ENCODE measurements at places on chromosomes 12 and 14.

DNA sequence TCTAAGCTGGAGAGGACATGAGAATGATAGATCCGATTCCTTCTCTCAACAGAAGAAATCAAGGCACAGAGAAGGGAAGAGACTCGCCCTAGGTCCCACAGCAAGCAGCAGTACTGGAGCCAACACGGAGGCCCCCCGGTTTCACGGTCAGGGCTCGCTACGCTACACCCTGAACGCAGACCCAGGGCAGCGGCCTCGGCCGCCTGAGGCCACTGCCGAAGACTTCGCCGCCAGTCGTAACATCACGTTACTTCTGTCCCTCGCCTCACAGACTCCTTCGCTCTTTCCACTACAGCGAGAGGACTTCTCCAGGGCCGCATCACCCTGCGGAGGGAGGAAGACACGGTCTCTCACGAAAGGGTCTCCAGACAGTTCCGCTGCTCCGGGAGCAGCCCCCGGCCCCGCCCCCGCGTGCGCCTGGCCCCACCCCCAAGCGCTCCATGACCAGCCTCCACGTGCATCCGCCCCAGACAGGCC is 411 bp upstream of the DCAF4 start:
- DNase-seq: no peak

DNA sequence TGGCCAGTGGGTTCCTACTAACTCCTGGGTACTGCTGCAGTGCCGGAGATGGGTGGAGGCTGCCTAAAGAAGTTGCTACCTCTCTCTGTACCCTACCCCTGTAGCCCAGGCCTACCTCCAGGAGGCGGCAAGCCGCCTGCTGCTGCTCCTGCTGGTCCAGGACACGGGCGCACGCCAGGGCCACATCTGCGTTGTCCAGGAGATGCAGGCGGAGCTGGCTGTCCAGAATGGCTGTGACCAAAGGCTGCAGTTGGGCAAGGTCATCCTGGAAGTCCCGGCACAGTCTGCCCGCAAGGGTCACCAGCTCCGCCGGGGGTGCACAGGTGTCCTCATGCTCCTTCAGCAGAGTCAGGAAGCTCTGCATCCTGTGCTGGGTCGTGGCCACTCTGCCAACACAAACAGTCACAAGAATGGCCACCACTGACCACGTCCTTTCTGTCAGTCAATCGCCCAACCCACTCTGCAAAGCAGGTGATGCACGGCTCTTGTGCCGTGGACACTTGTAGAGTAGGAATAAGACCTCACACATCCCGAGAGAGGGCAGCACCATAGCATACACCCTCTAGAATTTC is 1.6 kb downstream of the ANHX start:
- DNase-seq: no peak

DNA sequence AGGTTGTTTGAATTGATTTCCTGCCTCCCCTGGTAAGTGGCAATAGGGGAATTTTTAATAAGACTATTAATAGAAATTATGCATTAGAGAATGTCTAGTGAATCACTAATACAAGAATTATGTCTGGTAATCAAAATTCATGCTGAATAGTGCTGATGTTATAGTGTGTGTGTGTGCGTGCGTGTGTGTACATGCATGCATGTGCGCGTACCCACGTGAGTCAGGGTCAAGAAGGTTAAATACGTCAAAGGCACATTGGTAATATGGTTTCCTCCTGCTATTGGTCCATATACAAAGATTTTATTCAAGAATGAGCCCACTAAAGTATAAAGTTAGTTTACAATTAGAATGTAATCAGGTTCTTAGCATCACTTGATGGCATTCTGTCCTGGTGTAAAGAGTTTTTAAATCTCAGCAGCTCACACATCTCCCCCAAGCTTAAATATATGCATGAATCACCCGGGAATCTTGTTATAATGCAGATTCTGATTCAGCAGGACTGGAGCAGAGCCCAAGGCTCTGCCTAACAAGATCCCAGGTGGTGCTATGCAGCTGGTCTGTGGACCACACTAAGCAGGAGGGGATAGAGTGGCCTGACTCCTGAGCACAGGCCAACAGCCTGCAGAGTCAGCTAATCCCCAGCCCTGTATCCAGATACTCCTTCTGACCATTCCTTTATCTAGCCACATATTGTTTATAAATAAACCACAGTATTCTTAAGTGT is 43.9 kb downstream of the TTC9 start:
- DNase-seq: no peak

DNA sequence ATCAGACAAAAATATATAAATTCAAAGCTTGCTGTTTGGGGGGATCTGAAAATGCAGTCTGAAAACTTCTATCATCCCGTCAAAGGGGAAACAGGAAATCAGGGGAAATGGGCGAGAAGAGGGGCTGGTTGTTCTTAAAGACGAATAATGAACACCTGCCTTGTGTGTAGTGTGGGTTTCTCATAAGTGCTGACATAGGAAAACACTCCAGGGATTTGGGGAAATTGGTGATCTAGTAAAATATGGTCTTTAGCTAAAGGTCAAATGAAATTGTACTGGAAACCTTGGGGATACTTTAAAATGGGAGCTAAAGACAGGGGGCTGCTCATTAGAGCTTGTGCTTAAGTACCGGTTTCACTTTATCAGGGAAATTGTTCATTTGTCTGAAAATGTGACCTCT is 39.6 kb upstream of the PIK3C2G start:
- DNase-seq: no peak

DNA sequence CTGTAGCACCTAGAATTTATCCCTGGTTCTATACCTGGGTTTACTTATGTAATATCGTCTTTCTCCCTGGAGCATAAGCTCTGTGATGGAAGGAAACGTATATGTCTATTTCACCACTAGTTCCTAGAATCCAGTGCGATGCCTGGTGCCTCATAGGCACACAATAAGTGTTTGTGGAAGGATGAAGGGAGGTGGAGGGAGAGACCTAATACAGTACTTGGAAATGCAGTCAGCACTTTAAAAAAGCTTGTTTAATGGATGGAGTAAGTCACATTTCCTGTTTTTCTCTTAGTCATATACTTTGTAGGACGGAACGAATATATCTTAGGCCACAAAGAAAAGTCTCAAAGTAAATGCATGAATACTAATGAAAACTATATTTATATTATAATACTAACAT is 186.5 kb upstream of the HMGA2 start:
- DNase-seq: no peak

GRCh38 chr14:54344445-54344844 is 52.4 kb upstream of the CDKN3 start:
- DNase-seq: no peak

DNA sequence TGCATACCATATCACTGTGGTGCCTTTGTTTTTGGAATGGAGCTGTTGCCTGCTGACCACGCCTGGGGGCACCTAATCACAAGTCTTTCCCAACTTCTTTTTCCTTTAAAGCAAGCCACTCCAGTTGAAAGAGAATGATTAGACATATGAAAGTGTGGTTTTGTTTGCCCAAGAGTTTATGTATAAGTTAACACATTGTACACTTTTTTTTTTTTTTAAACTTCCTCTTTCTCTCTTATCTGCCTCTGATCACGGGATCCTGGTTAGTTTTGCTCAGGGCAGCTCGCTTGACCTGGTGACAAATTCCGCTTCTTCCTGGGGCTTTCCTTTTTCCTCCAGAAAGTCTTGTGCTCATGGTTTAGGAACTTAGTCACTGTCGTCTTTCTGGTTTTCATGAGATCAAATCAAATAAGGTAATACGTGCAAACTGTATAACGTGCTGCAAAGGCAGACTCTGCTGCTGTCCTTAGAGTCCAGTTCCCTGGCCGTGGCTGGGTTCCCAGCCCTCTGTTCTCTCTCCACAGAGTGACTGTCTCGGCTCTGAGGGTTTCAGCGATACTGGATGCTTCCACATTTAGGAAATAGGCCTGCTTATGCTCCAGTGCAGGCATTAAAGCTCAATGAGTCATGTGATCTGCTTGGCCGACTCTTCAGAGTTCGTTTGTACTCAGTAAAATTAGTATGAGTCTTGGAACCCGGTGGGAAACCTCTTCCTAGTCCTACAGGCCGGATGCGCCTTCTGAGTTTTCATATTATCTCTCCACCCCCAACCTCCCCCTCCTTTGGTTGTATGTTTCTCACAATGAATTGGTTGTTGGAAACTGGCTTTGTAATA is 15.2 kb downstream of the RASSF3 start:
- peak; percentile 84 for DNase-seq

- no peak for DNase-seq
These were observed 29.8 kb downstream of the ADGRD1 start for GRCh38 chr12:130983328-130984017.

DNA sequence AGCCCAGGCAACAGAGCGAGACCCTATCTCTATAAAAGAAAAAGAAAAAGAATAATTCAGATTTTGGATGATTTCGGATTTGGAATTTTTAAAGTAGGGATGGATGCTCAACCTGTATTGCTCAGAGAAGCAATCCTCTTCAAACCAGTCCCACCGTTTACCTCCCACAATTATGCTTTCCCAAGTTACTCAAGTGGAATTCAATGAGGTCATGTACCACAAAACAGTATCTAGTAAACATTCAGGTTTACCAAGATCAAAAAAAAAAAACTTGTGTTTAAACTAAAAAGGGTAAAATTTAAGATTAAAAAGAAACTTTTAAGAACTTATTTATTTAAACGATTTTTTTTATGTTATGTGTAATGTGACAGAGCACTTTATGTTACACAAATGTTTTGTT is 2.5 kb downstream of the KDM5A start:
- no peak for DNase-seq

DNA sequence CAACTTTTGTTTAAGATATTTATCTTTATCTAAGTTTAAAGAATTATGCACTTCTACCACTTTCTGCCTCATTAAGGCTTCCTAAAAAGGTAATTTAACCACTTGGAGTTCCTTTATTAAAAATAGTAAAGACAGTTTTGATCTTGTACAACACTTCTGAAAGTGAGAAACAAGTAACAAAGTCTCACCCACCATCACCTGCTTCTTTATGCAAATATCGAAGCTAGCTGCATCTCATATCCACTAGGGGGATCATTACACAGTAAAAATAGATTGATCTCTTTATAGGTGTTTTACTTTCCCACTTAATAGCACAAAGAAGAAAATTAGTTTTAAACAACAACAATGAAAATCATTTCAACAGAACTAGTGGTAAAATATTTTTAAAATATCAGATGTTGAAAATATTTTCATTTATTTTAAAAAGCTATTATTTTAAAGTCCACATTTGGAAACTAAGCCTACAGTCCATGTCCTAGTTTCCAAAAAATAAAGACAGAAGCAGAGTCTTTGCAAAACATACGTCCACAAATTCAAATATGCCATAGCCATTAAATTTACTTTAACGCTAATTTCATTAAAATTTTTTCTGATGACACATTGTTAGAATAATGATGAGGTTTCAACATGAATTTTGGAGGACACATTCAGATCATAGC is 160.0 kb upstream of the SOX5 start:
- no peak for DNase-seq

DNA sequence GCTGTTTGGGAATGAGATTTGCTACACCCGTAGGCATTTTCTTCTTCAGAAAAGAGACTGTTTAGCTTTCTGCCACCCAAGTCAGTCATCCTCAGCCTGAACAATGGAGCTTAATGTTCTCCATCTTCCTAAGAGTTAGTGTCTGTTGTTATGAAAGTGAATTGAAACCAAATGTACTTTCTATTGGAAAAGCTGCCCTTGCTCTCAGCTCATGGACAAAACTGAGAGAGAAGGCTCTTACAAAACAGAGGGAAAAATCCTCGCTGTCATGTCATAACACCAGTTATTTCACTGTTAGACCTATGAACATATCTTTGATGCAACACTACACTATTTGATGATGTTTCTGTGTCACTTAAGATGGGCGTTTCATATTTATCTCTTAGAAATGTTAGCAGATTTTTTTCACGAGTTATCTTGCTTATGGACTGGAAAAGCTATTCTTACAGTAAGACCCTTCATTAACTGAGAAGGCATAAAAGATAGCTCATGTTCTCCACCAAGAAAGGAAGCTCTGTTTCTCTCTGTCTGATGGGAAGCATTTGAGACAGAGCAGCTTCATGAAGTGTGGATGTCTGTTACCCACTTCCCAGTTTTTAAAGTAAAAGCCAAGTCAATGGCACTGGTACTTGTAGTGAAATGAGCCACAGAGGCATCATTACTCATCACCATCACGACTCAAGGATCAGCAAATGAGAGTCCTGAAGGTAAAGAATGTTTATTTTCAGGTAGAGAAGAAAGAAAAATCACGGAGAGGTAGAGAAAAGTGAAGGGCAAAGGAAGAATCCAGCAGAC is 483.9 kb downstream of the ZFP36L1 start:
- no peak for DNase-seq

- DNase-seq: no peak
These were observed 17.2 kb downstream of the FAM186B start for GRCh38 chr12:49588281-49588680.

GRCh38 chr12:56256326-56256960 is 1.7 kb downstream of the ANKRD52 start:
- no peak for DNase-seq

DNA sequence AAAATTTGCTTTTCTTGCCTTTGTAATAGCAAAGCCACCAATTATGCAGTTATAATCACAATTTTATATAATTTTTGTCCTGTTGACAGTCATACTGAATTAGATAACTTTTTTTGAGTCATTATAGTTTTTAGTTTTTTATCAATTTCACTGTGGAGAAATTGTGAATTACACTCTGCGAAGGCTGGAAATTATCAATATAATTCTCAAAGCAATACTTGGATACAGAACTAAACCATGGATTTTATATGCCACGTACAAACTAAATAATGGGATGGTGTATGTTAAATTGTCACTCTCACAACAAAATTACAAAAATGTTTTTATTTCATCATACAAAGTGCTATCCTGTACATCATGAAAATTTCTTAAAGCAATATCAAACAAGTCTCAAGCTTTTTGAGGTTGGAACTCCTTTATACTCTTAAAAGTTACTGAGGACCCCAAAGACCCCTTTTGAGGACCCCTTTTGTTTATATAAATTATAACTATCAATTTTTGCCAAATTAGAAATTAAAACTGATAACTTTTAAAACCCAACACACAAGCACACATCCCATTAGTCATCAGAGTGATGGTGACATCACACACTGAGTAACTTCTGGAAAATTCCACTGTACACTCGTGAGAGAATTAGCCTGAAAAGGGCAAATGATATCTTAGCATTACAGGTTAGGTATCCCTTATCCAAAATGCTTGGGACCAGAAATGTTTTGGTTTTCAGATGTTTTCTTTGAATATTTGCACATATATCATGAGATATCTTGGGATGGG is 19.8 kb upstream of the AQP2 start:
- no peak for DNase-seq

GRCh38 chr12:81395431-81395830 is 317.6 kb downstream of the ACSS3 start:
- DNase-seq: no peak

DNA sequence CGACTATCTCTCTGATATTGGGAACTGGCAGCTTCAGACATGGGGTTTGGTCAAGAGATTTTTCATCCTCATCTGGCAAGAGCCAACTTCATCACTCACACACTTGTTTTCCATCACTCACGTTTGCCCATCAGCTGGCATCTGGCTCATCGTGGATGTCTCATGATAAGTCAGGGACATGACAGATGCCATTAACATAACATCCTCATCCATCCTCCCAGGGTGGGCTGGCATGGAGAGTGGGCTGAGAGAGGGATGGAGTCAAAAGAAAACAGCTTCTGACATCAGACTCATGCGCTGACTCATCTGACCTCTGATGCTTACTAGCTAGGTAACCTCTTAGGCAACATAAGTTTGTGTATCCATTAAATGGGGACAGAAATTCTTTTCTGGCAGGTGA is 1.8 kb upstream of the VSX2 start:
- DNase-seq: no peak

GRCh38 chr14:24149302-24149969 is 2.1 kb downstream of the RNF31 start:
- no peak for DNase-seq

Data from aorta (tissue), 5 donors.